ENCODE measurements at places on chromosomes 12 and 14.

DNA sequence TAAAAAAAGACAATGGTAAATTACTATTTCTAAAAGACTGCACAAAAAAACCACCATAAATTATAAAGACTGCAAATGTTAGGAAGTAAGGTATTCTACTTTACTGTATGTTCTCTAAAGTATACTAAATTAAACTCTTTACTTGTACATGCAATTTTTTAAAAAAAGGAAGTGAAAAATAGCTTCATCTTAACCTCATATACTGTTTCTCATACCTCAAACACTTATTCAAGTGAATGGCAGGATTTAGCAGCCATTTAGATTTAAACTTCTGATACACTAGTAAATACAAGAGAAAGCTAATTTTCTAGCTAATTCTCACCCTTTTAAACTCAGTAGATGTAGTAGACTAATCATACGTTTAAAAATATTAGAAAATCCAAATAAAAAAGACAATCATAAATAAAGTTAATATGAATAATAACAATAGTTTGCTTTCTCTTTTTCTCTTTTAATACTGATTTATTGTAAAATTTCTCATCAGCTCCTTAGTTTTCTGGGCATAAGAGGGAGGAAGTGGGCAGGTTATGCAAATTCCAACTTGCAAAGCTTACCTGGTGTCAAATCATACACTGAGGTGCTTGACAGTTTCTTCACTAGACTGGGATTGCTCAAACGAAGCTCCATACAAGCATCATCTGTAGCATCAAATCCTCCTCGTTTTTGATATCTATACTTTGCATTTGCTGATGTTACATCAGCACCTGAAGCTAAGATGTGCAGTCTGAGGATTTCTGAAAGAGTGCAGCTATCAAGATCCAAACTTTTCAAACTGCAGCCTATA, 71.0 kb upstream of the CFL2 start:
- no peak for DNase-seq

DNA sequence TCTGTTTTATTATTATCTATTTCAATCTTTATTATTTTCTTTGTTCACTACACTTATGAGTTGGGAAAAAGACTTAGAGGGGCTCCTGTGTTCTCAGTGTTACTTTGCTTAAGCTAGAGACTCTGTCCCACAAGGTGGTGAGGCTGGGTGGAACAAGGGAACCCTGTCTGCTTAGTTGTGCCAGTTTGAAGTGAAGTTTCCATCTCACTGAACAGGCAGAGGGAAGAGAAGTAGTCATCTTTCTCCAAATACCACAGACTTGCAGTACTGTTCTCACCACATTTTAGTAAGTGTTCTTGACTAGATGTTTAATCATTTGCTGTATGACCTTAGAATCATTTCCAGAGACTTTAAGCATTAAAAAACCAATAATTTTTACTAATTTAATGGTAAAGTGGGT, 195.7 kb upstream of the NEDD1 start:
- no peak for DNase-seq

DNA sequence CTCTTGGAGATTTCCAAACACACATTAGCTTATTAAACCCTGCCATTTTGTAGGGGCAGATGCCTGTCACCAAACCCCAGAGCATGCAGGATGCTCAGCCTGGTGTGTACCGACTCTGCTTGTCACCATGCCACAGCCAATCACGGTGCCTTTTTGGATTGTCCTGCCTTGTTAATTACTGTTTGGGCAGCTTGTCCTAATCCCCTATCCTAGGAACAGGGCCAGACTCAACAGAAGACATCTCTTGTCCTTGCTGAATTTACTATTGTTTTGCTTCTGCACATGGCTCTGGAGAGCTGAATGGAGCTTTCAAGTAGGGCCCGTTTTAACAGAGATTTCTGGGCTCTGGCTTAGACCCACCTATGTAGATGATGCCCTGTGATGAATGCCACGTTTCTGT, 388.5 kb downstream of the AACS start:
- no peak for DNase-seq

DNA sequence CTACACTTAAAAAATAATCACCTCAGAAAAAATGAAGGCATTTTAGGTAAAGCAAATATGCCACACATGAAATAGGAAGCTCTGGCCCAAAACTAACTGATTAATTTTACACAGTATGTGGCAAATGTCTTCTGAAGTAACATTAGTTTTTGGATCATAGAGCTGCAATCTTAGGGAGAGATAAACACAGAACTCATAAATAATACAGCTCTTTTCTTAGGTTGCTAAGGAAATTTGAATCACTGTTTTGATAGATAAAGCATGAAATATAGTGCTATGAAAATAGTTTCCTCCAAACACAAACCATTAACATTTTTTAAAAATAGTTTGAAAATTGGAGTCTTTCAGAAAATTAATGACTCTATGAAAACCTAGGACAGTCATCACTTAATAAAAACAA, 15.0 kb downstream of the RASSF9 start:
- no peak for DNase-seq

Measured in stimulated activated CD8-positive, alpha-beta memory T cell treated with anti-CD3 and anti-CD28 coated beads, Interleukin-2, amount 100 ng/mL, for 48 hours (primary cell).